GF-D8 (cell line): ENCODE measurements at places on chromosomes 12 and 14.

DNA sequence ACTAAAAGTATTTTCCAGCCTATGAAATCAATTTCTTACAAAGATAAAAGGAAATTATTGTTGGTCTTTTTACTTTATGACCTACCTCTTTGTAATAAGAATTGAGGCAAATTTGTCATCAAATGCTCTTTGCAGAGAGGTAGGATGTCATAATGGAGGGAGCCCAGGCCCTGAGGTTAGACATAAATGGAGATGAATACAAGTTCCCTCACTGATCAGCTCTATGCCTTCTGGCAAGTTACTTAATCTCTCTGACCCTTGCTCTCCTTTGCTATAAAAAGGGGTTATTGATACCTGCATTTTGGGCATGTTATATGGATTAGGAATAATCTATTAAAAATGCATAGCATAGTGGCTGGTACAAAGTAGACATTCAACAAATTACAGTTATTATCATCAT, 146.9 kb upstream of the KRR1 start:
- DNase-seq, result no peak

GRCh38 chr12:118970856-118971255, 10.5 kb upstream of the SRRM4 start:
- DNase-seq, result no peak

- DNase-seq, result no peak
Observed at GRCh38 chr12:48717252-48717695, 767 bp upstream of the CCNT1 start.

DNA sequence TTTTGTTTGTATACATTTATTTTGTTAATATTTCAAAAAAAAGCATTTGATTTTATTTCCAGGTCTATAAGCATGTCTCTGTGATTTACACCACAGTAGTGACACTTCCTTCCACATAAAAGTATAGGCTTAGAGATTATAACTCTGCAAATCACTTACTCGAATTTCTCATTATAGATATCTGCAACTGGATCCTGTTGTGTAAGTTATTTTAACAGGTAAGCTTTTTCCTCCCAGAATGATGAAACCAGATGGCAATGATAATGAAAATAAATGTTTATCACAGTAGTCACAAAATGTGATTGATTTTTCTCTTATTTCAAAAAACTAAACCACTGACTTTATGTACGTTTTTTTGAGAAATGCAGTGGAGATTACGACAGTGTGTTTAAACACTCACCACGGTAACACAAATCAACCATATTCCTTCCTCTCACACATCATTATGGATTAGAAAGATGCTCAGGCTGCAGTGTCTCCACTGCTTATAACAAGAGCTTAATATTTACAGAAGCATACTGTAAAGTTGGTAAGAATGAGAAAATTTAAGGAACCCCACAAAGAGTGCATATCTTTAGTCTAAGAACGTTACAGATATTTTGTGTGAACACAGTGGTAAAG, 194.6 kb downstream of the ATXN7L3B start:
- no peak for DNase-seq

DNA sequence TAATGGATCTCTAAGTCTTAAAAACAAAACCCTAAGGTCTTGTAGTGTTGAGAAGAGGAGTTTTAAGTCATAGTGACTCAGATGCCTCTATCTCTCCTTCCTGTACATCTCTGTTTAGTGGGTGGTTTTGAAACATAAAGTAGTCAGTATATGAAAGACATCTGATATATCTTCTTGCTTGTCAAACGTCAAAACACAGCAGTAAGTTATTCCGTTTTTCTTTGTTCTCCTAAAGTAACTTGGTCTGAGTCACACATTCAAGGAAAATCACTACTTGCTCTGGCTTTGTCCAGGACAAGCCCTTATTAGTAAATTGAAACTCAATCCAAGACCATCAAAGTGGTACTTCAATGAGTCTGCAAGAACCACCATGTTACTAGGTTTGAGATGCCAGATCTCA, 1172.5 kb downstream of the BCL11B start:
- DNase-seq, result no peak

DNA sequence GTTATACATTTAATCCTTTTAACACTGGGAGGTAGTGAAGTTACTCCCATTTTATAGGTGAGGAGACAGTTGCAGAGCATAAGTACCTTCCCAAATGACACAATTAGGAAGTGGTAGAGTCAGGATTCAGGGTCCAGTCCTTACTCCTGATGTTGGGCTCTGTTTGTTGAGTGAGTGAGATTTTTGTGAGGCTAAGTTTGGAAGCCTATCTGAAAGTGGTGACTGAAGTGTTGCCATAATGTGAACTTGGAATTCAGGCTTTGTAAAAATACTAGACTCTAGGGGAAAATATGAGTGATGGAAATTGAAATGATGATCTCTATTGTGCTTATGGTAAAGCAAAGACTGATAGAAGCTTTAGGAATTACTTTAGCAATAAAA, 2.2 kb downstream of the NUDT4 start:
- no peak for DNase-seq

- no peak for DNase-seq
Observed at GRCh38 chr14:83798421-83798820, 1731.5 kb upstream of the FLRT2 start.

GRCh38 chr12:116525418-116526001, 33.7 kb upstream of the MAP1LC3B2 start:
- no peak for DNase-seq

GRCh38 chr14:37061697-37062096, 110.7 kb downstream of the SLC25A21 start:
- DNase-seq, result no peak

GRCh38 chr12:18899678-18900317, 161.9 kb downstream of the CAPZA3 start:
- no peak for DNase-seq

DNA sequence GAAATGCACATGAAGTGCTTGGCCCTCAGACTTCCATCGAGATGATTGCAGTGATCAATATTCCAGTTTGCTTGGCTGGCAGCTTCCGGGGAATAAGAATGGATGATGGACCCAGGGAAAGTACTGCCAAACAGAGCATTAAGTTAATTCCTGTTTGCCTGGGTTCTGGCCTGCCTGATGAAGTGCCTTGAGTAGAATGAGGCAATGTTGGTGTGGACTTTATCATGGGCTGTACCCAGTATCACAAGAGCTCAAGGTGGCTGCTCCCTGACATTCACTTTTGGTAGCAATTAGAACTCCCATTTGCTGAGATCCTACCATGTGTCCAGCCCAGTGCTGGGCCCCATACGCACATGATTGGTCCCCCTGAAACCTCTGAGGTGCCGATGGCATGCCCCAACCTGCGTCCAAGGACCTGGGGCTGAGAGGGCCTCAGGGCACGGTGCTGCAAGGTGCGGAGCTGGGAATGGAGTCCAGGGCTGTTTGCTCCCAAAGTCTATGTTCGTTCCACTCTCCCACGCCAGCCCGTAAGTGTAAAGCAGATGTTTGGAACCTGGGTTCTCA, 80.7 kb downstream of the SLC25A47 start:
- DNase-seq, result no peak

GRCh38 chr12:63038713-63039100, 103.8 kb upstream of the PPM1H start:
- DNase-seq, result no peak

DNA sequence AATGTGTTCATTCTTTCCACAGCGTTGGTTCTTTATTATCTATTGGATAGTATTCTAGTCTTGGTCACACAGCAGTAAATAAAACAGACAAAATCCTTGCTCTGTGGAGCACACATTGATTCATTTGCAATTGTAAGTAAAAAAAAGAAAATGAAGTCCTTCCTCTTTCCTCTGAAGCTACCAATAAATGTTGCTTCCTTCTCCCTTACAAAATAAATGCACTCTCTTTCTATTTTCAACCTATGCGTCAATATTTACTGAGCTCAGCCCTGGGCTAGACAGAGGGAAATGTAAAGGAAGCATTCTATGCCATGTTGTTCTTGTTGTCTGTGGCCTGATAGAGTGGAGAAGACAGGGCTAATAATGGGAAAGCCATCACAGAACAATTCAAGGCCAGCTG, 2.9 kb downstream of the ABHD12B start:
- DNase-seq, result no peak

GRCh38 chr12:51635346-51635745, 44.3 kb downstream of the SCN8A start:
- DNase-seq, result no peak

DNA sequence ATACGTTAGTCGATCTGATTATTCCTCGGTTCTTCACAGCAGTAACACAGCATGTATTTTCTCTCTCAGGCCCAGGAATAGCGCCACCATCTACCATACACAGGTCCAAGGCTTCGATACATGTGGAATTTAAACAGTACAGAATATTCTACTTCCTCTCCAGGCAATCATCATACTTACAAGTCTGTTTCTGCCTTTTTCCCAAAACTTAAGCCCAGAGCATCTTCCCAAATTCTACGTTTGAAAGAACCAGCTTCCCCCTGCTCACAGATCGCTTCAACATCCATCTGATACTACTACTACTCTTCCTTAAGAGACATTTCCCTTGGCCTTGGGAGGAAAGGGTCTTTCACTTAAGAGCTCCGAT, 626 bp downstream of the TXNDC16 start:
- DNase-seq, result peak; percentile 44

DNA sequence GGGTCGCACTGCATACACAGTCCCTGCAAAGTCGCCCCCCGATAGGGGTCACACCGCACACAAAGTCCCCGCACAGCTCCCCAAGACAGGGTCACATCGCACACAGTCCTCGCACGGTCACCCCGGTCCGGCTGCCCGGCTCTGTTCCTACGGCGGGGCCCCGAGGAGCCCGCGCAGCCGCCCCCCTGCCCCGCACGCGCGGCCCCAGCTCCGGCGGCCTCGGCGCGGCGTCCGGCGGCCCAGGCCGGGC, 300 bp downstream of the SSH1 start:
- no peak for DNase-seq

- no peak for DNase-seq
Observed at GRCh38 chr12:92356425-92356824, 210.8 kb upstream of the BTG1 start.
